ENCODE measurements at places on chromosomes 7 and 10.

GRCh38 chr7:77738871-77739270 lies 42.6 kb downstream of the RSBN1L start:
- DNase-seq: no peak

DNA sequence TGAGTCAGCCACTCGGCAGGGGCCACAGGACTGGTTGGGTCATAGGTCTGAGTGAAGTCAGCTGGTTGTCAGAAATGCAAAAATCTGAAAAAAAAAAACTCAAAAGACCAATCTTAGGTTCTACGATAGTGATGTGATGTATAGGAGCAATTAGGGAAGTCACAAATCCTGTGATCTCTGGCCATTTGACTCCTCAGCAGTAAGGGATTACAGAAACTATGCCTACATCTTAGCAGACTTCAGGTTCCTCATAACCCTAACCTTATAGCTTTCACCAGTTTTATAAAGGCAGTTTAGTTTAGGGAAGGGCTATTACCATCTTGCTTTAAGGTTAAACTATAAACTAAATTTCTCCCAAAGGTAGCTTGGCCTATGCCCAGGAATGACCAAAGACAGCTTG lies 163.1 kb upstream of the HGF start:
- DNase-seq: no peak

GRCh38 chr7:12493407-12493806 lies 77.1 kb upstream of the SCIN start:
- DNase-seq: no peak

- no peak for DNase-seq
These were observed 3.4 kb downstream of the EVX1 start for GRCh38 chr7:27245798-27246691.

DNA sequence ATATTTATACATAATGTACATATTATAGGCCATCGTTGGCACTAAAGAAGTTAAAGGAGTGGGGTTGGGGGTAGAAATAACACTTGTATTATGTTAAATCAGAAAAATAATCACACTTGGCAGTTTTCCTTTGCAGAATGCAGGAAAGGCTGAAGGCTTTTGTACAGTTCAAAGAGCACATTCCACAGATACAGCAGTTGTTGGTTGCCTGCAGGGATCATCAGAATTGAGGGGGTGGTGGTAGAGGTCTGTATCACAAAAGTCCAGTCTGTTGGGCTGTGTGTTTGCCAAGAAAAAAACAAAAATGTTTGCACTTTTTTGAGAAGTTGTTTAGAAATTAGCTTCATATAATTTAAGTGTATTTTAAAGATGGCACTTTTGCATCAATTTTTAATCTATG lies 231.8 kb upstream of the FOXP2 start:
- DNase-seq: no peak

DNA sequence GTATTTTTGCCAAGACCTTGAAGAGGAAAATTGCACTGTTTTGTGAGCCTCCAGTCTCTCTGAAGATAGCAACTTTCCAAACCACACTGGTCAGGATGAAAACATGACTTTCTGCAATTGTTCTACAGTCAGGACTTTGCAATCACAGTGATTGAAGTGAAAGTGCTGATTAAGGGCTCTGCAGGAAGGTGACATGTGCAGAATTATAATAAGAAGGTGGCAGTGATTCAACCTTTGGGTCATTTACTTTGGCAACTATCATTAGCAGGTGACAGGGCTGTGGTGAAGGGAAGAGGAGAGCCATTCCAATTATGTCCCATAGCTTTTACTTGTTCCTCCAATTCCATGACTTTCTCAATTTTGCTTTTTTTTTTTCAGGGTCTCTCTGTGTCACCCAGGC lies 350.0 kb upstream of the FZD8 start:
- DNase-seq: no peak

DNA sequence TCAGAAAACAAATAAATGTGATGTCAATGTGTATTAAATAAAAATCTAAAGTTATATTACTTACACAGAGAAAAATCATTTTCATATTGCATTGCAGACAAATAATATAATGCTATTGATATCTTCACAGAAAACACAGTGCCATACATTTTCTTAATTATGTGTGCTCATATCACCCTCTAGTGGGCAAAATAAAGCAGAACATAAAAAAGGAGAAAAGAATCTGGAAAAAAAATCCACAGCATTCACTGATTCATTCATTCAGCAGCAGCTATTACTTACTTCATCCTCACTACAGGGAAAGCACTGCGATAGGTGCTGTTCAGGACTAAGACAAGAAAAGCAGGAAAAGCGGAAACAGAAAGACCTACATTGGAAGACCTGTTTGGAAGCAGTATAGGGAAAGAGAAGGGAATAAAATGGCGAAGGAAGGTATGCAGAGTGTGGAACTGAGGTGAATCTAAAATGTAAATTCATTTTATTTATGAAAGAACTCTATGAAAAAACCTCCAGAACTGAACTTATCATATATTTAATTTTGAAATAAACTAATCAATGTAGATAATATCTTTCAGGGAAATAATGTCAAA lies 73.2 kb downstream of the POT1 start:
- peak; percentile 34 for DNase-seq

- DNase-seq: no peak
These were observed 187.8 kb downstream of the COBL start for GRCh38 chr7:51128545-51129435.

DNA sequence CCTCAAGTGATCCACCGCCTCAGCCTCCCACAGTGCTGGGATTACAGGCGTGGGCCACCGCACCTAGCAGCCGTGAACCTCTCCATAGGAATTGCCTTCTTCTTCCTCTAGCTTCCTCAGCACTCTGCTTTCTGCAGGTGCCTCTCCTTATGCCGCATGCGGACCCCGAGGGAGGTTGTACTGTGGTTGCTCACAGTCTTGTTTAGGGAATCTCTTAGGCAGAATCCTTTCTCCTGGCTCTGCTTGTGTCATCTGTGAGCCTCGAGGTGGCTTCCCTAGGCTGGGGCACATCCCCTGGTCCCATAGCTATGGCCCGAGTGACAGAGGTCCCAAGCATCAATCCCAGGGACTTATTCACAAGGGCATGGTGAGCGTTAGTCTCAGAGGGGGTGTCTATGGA lies 33.2 kb upstream of the GIMAP8 start:
- DNase-seq: no peak

DNA sequence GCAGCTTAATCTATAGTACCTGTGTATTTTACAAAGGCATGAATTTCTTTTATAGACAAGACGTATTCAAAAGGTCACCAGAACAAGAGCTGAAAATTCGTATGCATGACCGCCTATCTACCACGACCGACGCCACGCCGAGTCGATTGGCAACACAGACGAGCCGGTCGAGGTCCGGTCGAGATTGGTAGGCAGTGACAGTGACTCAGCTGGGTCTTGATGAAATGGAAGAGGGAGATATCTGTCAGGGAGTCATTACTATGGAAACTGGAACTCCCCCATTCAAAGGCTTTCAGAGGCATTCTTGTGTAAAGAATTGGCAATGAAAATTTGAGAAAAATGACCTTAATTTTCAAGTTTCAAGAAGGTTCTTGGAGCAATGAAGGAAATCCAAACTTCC lies 2.1 kb downstream of the ATP5MK start:
- DNase-seq: no peak

GRCh38 chr10:103765981-103766380 lies 89.4 kb downstream of the SH3PXD2A start:
- peak; percentile 79 for DNase-seq

DNA sequence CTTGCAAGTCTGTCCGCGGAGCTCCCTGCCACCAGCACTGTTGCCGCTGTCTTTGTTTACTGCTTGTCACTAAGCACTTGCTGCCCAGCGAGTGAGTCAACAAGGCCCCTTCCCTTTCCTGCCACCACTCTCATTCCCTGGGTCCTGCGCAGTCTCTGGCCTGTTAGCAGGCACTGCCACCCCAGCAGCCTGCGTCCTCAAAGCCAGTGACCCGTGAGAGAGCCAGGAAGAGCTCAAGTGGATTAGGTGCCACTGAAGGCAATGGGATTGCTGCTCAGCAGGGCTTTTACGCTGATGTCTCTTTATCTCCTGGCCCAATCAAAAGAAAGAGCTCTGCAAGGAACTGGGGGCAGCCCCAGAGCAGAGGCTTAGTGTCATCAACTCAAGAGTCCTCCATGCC lies at the start of gene FRMPD2:
Gene FRMPD2 (minus strand): TSS at position 61 of the 400 bp plus-strand sequence. CDS start 129 bp downstream, outside the sequence.
- DNase-seq: no peak

DNA sequence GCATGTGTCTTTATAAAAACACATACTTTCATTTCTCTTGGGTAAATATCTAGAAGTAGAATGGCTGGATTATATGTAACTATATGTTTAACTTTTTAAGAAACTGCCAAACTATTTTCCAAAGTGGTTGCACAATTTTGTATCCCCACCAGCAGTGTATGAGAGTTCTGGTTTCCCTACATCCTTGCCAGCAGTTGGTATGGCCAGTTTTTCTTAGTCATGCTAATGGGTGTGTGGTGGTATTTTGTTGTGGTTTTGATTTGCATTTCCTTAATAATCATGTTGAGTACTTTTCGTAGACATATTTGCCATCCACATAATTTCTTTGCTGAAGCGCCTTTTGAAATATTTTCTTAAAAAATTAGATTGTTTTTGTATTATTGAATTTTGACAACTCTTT lies 60.3 kb downstream of the NEUROG3 start:
- no peak for DNase-seq

GRCh38 chr7:15336146-15336545 lies 225.7 kb downstream of the AGMO start:
- DNase-seq: no peak

DNA sequence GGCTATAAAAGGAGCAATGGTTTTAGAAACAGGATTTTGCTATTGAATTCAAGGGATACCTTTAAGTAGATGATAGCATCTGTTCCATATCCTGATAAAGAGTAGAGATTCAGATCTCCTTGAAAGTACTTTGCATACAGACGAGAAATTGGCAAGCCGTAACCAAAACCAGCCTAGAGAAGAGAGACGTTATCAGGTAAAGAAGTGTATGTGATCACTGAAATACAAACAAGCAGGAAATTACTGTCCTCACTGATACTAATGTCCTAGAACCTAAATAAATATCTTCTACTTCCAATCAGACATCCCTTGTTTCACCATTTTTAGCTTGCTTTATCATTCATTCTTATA lies 9.4 kb downstream of the PDK4 start:
- DNase-seq: no peak
